ENCODE measurements at places on chromosomes 4 and X.

- DNase-seq, result no peak
These were observed 6.4 kb downstream of the ZFP92 start for GRCh38 chrX:153417637-153418036.

DNA sequence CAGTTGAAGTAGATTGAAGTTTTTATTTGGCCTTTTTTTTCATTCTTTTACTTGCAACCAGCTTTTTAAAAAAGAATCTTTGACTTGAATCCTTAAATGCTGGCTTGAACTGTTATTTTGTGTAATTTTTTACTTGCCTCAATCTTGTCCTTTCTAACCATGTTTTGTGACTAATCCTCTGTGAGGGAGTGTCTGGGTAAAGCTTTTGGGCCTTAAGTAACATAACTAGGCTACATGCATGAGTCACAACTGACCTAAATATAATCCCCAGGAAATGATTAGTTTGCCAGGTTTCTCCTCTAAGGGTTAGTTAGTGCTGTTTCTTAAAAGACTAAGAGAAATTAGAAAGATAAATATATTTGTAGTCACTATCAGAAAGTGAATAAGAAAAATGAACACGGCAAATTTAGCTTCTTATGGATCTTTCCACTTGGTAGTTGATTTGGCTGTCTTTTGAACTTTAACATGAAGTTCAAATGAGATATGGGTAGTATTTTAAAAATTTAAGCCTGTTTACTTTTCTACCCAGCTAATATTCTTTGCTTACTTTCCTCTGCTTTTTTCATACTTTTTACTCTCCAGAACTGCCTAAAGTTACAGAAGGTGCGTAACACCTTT, 13.0 kb downstream of the EXOC1 start:
- DNase-seq, result no peak

DNA sequence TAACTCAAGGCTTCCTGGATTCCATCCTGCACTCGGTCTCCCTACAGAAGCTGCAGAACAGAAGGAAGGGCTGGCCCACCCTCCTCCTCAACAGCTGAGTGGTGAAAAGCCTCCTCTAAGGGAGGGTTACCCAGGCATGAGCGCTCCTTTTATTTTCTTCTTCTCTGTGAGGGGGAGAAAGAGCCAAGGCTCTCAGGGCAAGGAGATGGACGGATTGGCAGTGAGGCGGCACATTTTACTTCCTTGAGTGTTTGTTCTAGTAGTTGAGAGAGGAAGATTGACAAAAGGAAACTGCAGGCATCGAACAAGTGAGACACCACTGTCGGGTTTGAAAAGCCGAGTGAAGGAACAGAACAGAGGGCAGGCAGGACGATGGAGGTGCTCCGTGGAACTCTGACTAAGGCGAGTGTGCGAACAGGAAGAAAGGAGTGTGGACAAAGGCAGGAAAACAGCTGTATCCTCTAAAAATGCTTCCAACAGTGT, 38.4 kb upstream of the STS start:
- peak; percentile 3 for DNase-seq

- no peak for DNase-seq
These were observed 87.3 kb downstream of the PRSS12 start for GRCh38 chr4:118265312-118266144.

DNA sequence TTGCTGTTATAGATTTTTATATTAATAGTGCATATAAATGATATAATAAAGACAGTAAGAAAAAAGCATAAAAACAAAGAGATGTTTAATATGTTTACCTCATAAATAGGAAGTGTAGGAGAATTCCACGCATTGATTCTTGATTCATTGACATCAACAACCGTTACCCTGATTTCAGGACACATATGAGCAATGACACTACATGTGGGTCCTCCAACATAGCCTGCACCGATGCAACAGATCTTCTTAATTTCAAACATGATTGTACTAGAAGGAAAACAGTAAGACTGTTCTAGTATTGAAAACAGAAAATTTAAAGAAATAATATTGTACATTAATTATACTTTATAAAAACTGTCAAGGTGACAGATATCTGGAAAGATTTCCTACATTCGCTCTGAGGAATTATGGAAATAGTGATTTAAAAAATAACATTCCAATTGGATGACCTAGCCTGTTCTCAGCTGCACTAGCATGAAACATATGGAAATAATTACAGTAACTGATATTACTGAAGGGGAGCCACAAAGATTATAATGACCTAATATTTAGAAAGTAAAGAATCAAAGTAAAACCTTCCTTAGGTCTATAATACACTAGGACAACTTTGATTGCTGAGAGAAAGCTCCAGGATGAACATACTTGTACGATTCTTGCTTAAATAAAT, 5.9 kb downstream of the UGDH start:
- DNase-seq, result no peak

- no peak for DNase-seq
These were observed 262.8 kb downstream of the PRDM5 start for GRCh38 chr4:120659616-120660170.

DNA sequence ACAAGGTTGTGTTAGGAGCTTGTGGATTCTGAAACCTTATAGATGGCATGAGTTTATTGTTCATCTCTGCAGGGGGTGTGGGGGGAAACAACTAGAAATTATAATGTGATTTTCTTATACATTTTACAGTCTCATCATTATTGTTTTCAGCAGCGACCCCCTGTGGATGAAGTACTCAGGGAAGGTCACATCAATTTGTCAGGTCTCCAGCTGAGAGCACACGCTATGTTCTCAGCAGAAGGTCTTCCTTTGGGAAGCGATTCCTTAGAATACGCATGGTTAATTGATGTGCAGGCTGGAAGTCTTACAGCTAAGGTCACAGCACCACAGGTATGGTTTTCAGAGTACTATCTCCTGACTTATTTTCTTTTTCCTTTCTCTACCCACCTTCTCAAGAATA, 72.2 kb downstream of the BLTP1 start:
- DNase-seq, result no peak

DNA sequence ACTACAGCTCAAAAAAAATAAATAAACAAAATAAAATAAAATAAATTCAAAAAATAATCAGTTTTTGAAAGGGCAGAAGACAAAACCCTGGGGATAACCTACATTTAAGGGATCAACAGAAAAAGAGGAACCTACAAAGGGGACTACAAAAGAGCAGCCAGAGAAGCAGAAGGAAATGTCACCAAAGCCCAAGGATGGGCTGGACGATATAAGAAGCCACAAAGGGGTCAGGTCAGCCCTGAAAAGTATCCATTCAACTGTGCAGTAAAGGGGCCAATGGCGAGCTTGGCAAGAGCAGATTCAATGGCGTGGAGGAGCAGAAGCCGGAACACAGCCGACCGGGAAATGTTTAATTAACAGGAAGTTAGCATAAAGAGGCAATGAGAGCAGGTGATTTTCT, 16.9 kb downstream of the ACOT9 start:
- DNase-seq, result no peak

DNA sequence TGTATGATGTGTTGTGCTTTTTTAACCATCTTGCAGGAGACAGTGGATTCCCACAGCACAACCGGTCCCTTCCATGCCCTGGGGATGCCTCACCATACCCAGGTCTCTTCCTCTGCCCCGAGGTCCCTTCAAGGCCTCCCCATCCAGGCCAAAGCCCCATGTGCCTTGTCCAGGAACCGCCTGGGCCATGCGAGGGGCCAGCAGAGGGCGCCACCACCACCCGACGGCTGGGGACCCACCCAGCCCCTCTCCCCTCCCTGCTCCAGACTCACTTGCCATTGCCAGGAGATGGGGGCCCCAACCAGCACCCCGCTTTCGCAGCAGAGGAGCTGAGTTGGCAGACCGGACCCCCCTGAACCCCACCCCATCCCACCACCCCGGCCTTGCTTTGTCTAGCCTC, 485.5 kb downstream of the TRAM1L1 start:
- DNase-seq, result no peak

- DNase-seq, result no peak
These were observed 6.3 kb upstream of the AP1S2 start for GRCh38 chrX:15860921-15861320.

DNA sequence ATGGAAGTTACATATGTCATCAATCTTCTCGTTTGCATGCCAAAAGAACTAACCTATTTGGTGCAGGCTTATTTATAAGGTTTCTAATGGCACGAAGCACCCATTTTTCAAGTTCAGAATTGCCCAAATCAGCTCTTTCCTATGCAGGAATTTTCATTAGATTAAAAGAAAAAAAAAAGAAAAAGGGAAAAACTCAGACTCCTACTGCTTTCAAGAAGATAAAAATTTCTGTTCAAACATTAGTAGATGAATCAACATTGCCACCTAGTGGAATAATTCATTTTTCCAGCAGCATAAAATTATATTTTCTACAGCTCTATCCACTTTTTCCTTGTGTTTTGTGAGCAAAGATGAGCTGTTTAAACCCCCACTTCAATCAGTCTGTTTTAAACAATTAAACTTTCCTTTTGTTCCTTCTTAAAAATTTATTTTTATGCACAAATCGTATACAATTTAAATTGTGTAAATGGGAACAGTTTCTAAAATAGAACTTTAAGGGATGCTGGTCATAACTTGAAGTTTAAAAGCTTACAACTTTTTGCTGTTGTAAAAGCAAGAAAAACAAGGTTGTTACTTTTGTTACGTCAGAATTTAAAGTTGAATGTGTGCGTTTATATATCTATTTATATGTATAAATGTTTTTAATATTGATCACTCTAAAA, 309.9 kb downstream of the ARAP2 start:
- peak; percentile 64 for DNase-seq

DNA sequence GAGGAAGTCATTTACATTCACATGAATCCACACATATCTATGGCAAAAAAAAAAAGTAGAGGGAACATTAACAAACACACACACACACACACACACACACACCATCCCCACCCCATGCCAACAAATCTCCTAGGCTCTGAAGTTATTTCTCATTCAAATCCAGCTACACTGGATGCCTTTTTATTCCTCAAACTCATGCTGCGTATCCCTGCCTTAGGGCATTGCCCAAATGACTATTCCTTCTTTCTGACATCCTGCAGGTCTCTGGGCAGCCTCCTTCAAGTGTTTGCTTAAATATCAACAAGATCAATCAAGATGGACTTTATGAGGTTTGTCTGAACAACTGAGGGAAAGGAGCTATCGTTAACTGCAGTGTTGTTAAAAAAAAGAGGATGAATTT, 106.5 kb upstream of the FAM9A start:
- DNase-seq, result no peak

DNA sequence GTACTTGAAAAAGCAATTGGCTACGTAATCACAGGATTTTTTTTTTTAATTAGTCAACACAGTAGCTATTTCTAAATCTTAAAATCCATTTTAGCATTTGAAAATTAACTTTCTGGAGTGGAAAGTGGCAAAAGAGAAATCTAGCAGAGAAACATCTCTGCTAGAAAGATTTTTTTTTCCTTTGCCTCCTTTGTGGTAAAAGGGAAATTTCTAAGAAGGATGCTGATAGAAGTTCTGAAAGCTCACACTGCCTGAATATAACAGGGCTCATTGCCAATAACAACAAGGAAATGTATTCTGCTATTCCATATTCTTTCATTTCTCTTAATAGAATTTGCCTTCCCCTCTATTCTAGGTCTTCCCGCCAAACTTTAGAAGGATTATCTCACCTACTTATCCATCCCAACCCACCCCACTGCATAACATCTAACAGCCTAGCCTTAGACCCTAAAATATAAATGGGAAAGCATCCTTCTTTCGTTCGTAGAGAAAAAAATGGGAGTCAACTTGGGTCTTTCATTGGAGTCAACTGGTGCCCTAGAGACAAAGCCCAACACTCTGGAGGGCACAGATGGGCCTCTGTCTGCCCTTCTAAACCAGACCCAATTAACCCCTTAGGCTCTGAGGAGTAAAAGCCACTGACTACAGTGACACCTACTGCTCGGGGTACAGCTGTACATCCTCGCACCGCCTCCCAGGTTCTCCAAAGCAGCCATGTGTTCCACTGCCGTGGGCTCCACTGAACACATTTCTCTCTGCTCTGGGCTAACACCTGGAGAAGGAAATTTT, 103.9 kb downstream of the MAML3 start:
- no peak for DNase-seq

GRCh38 chr4:8202108-8203051, 3.3 kb downstream of the SH3TC1 start:
- no peak for DNase-seq

DNA sequence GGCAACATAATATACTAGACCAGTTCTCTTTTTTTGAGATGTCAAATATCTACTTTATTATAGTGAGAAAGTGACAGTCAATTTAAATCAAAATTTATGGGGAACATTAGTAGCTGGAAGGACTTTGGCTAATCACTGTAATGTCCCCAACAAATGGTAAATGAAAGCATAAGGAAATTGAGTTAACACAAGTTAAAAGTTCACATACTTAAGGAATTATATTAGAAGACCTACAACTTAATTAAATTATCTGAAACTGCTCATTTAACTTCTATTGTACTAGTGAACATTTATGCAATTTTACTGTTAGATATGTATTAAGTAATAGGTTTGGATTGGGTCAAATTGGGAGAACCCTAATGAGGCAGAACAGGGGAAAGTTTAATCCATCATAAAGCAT, 160.3 kb upstream of the TENM3 start:
- no peak for DNase-seq

DNA sequence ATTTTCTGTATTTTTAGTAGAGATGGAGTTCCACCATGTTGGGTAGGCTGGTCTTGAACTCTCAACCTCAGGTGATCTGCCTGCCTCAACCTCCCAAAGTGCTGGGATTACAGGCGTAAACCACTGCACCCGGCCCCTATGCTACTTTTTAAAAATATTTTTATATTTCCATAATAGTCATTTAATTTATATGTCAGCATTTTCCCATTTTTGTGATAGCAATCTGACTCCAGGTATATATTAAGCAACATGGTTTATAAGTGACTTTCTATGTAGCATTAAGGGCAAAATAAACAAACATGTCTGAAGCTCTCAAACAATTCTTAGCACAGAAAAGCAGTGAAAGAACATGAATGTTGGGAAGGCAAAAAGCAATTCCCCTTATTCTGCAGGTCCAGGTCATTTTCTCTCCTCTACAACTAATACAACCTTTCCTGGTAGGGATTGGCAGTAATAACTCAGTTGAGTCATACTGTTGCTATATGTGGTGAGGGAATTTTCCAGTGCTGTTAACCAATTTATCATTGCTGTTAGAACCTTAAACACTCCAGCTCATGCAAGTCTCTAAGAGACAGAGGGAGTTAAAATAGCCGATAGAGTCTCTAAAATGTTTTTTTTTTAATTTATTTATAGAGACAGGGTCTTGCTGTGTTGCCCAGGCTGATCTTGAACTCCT, 24.0 kb downstream of the SMIM14 start:
- no peak for DNase-seq

GRCh38 chr4:182091128-182091527, 152.1 kb upstream of the TENM3 start:
- DNase-seq, result no peak

GRCh38 chrX:3743801-3744439, 30.5 kb upstream of the PRKX start:
- DNase-seq, result no peak

DNA sequence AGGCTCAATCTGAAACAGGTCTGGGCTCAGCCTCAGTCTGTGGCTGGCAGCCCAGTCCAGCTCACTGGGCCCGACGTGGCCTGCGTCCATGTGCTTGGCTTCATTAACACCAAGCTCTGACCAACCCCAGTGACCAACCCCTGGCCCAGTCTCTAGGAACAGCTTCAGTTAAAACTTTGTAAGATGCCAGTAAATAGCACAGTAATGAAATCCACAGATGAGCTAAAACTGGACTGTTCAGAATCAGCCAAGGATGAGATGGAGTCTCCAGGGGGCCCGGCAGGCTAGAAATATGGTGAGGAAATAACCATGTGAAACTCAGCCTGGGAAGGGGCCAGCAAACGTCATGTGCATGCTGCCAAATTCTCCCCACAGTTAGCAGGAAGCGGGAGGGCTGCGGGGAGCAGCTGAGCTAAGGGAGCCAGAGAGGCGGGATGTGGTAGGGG, 37.1 kb upstream of the XPNPEP2 start:
- DNase-seq, result peak; percentile 27

Data from midbrain (tissue), 1 donor.